Fibroblast of villous mesenchyme (primary cell): ENCODE measurements at places on chromosomes 5 and 9.

DNA sequence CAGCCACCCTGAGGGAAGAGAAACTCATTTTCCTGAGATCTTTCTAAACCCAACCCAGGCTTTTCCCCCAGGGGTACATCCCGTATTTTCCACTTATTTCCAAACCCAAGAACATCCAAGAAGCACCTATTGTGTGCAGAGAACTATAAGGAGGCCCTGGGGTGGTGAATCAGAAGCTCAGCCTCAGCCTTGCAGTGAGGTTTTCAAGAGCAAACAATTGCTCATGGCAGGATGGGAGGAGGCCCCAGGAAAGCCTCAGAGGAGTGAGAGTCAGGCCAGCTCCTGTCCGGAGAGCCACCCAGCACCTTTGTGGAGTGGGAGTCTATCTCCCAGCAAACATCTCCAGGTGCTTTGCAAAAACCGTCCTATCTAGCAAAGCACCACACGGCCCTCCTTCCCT is 19.2 kb downstream of the NIPAL4 start:
- no peak for DNase-seq

DNA sequence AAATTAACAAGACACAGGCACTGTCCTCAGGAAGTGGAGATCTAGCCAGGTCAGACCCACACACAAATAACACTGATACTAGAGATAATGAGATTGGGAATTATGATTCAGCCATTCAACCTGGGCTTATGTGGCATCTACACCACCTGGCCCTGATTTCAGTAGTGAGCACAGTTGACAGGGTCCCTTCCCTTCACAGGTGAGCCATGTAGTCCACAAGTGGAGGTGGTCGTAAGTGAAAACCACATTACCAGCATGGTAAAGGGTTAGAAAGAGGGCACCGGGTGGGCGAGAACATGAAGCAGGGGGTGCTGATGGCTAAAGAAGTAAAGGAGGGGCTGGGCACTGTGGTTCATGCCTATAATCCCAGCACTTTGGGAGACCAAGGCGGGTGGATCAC is 48.3 kb upstream of the IL17B start:
- no peak for DNase-seq

DNA sequence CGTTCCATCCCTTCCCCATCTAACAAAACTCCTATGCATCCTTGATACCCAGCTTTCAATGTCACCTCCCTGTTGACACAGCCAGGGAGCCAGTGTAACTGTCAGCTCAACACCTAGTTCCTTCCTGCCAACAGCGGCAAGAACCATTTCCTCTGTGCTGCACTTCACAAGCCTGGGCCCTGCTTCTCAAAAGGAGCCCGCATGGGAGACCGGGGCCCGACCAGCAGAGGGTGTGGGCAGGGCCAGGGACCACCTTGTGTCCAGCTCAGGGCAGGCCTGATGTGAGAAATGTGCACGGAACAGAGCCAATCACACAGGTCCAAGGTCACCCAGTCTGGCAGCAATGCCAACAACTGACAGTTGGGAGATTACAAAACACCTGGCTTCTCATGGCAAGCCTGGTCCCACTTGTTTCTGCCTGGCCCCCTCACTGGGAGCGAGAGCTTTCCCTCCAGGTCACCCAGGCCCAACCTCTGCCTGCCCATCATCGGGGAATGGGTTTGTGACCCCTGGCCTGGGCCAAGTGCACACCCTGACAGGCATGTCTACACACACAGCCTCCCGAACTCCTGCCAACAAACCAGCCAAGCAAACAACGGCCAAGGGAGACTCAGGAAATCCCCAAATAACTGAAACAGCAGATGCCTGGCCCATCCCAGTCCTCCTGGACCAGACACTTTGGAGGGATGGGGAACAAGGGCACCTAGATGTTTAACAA is 3.1 kb downstream of the RNF44 start:
- DNase-seq: no peak

- DNase-seq: no peak
These were observed 107.6 kb upstream of the PRSS3 start for GRCh38 chr9:33687779-33688178.

DNA sequence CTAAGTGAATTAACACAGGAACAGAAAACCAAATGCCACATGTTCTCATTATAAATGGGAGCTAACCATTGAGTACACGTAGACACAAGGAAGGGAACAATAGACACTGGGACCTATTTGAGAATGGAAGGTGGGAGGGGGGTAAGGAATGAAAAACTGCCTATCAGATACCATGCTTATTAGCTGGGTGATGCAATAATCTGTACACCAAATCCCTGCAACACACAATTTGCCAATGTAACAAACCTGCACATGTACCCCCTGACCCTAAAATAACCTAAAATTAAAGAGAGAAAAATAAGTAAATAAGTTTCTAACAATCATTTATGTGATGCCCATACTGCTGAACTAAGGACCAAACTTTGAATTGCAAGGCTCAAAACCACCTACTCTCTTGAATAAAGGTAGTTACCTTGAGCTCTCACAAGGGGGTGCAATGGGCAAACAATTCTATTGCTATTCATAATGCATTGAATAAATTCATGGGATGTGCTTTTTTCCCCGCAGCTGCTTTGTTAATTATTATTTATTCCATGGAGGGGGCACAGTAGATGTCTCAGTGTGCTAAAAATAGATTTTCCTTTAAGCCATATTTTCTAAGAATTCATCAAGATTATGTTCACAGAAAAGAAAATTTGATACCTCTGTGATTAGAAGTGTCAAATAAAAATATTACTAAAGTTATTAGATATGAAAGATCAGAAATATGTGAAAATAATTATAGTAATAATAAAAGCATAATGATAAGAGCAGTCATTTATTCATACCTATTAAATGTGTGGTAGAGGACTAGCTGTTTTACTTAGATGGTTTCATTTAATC is 76.2 kb upstream of the PTPN3 start:
- DNase-seq: peak; percentile 66

- DNase-seq: no peak
These were observed 522.6 kb downstream of the HINT1 start for GRCh38 chr5:130642461-130642860.

DNA sequence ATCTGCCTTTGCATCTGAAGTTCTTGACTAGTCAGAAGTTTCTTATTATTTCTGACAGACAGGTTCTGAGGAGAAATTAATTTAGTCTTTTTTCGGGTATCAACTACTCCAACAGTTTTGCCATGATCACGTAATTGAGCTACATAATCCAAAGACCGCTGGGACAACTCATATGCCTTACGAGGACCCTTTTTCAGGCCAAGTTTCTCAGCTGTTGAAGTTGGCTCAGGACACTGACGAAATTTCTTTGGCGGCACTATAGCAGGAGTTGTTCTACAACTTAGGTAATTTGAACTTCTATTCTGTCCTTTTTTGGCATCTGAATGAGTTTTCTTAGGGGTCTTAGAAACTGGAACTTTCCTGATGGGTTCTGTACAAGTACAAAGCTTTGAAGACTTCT is 27.2 kb downstream of the SETX start:
- DNase-seq: no peak
